ENCODE measurements at places on chromosomes 12 and 14.

GRCh38 chr12:48454667-48455066 lies 17.7 kb upstream of the ANP32D start:
- no peak for DNase-seq

DNA sequence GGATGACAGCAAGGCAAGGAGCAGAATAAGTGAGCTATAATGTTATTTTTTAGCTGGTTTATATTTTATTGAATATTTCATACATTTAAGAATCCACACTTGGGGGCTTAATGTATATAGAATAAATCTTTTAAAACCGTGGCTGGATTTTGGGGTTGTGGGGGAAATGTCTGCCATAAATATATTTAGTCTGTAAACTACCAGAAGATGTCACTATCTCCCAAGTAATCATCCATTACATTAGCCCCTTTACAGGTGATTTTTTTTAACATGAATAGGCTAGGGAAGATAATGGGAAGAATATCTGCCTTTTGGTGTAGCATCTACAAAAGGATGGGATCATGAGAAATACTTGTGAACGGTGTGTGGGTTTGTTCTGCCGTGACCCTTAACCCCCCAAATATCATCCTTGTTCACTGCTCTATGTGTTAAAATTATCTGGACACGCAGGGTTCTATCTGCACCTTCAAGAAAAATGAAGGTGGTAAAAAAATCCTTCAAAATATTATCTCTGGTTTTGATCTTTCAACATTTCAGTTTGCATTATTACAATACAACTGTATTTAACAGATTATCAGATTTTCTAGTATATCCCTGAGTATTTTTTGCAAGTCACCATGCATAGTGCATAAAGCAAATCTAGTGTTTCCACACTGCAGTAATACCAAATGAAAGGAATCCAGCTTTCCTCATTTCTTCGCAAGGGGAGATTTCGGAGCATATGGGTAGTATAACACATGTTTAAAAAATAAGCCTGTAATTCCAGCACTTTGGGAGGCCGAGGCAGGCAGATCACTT lies 8.0 kb upstream of the SLC17A8 start:
- no peak for DNase-seq

- peak; percentile 66 for DNase-seq
Observed at GRCh38 chr12:54413284-54414190, 5.5 kb downstream of the ITGA5 start.

DNA sequence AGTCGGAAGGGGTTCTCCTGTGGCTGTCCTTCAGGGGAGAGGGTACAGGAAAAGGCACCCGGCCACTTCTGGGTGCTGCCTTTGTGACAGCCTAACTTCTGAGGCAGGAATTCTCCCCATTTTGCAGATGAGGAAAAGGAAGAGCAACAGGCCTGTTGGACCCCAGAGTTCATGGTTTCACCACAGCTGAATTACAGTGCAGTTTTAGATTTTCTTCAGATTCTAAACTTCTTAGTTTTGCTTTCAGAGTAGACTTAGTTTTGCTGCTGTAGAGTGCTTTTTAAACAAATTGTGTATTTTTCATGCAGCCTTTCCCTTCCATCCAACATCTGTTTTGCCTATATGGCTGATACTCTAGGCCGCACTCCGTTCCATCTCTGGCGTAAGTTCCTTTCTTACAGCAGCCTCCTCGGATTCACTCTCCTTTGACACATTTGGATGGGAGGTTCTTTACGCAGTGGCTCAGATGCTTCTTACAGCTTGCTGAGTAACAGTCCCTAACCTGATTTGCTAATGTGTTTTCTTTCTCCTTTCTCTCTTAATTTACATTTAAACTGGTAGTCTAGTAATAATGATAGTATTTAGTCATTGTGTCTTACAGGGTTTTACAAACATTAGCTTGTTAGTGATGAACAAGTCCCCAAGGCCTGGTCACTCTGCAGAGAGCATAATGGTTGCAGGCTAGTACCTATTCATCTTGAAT lies 7.8 kb downstream of the TRAF3 start:
- DNase-seq: no peak

DNA sequence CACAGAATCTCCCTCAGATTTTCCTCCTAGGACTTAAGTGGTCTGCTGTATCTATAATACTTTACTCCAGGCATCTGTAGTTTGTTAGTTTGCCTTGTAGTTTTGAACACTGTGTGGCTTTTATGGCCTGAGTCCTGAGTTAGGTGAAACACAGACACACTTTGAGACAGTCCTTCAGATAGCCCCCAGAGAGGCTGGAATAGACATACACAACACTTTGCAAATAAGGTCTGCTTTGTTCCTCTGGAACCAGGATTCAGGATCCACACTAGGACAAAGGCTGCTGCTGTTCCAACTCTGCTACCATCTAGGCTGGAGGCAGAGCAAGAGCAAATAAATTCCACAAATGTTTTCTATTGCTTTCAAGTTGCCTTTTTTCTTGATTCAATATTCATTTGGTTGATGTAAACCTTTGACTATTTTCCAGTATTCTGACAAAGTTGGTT lies 41.4 kb upstream of the INSM2 start:
- no peak for DNase-seq

- DNase-seq: no peak
Observed at GRCh38 chr14:92780444-92781232, 13.5 kb upstream of the GOLGA5 start.

DNA sequence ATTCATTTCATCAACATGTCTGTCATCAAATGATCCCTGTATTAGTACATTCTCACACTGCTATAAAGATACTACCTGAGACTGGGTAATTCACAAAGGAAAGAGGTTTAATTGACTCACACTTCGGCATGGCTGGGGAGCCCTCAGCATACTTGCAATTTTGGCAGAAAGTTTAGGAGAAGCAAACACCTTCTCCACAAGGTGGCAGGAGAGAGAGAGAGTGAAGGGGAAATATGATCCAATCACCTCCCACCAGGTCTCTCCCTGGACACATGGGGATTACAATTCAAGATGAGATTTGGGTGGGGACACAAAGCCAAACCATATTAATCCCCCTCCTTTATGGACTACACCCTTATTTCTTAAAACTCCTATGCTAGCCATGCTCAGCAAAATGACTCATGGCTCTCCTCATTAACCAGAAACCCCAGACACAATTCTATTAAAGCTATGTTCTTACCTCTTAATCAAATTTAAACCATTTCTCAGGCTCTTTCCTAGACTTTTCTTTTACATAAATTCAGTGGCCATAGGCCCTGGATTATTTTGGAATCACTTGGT lies 932.3 kb downstream of the FLRT2 start:
- no peak for DNase-seq

DNA sequence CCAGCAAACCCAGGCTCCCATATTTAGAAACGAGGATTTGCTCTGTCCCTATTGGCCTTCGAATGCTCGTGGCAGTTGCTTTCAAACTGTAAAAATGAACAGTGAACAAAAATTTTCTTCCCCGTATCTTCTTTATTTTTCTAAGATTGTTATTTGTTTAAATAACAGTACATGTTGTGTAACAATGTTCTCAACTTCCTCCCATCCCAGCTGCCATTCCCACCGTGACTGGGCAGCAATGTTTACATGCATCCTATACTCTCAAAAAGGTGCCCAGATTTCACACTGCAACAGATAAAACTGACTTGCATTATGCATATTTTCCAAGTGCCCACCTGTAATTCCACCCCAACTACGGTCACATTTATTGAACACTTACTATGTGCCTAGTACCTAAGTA lies 12.8 kb downstream of the VCPKMT start:
- DNase-seq: no peak

- no peak for DNase-seq
Observed at GRCh38 chr12:102437511-102437910, 42.9 kb downstream of the IGF1 start.

DNA sequence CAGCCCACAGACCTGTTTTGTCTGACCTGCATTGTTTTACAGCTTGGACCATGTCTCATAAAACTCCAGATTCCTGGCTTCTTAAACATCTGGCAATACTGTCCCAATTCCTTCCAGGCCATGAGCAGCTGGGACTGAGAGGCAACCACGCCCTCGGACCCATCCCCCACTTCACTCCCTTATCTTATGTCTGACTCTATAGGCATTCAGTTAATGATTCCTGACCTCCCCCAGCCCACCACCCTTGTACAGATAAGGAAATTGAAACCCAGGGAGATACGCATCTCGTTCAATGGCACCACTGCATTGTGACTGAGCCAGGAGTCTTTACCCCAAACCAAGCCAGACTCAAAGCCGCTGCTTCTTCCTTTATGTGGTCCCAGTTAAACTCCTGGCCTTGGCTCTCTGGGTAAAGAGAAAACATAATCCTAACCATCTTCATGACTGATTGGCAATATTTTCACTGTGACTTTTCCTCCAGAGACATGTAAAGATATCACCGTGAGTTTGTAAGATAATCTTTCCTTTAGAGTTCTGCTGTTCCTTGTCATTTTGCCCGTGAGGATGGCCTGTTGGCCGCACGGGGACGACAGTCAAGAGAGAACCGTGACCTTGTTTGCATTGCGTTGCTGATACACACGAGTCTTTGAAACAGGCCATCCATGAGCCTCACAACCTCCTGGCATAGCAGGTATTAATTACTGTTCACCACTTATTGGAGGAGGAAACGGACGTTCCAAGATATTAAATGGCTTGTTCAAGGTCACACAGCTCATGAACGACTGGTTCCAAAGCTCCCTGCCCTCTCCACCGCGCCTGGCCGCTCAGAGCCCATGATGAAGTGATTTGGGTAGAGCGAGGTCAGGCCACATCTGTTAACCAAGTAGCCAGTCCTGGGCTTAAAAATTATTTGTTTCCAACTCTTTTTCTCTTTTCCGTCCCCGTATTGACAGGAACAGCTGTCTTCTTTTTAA lies 39.4 kb downstream of the MAP1LC3B2 start:
- no peak for DNase-seq

DNA sequence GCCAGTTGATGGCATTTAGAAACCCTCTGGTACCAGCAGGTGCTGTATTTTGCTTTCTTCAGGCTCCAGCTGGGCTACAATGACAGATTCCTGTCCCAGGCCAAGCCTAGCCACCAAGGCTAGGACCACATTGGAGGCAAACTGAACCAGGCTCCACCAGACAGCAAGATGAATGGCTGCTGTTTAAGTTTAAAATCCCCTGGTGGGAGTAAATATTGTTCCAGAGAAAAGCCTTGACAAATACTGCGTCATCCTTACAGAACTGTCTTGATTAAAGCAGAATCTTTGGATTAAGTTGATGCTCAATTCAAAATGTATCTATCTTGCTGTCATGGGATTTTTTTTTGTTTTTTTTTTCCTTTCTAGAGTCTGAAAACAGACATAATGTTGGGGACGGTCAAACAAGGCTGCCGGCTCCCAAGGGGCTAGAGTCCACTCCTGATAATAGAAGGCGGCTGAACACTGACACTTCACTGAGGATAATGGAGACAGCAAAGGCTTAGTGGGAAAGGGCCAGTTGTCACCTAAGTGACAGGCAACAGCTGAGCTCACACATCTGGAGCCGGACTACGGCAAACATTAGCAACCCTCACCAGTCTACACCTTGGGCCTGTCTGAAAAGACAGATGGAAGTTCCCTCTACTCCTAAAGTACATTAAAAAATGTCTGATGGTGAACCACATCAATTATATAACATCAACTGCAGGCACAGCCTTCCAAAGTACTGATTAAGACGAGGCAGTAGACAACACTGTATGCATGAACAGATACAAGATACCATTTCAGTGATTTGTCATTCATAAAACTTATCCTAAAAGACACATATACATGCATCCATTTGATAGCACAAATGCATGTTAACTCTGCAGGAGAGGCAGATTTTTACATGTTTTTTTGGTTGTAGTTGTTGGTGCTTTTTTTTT lies 1.7 kb downstream of the PRICKLE1 start:
- no peak for DNase-seq

DNA sequence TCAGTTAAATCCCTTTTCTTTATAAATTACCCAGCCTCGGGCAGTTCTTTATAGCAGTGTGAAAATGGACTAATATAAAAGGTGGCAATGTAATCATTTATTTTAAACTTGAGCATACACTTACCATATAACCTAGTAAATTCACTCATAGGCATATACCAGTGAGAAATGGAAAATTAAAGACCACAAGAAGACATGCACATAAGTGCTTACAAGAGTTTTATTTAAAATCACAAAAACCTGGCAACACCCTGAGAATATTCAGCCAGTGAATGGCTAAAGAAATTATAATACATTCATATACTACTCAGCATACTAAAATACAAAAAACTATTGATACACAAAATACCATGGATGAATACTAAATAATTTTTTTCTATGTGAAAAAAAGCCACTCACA lies 1017.5 kb upstream of the TMEM132C start:
- no peak for DNase-seq

- DNase-seq: no peak
Observed at GRCh38 chr14:73238941-73239340, 1.6 kb downstream of the PAPLN start.

DNA sequence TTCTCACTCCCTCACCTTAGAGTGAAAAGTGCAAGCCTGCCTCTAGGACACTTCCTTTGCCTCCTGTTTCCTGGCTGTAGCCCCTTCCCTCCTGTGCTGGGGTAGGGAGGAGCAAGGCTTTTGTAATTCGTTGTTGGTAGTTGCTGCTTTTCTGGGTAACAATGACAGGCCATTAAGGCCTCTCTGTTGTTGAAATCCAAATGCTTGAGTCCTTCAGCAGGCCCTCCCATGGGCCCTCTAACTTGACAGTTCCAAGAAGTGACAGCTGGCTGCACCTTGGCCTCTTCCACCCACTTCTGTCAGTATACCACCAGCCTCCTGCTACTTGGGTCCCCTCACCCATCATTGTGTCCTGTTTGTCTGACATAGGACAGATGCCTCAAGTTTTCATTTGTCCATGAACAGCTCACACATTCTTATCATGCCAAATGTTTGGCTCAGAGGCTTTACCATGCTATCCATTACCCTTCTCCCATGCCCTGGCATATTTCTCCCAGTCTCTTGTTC lies 103.7 kb upstream of the PDE3A start:
- no peak for DNase-seq

- DNase-seq: no peak
Observed at GRCh38 chr12:95790917-95791849, 619 bp upstream of the NTN4 start.

All from activated T-helper 1 cell treated with anti-CD3 and anti-CD28 coated beads, Interleukin-2, amount 50 U/mL, for 16 hours (primary cell).